ENCODE measurements at places on chromosomes 3 and 15.

DNA sequence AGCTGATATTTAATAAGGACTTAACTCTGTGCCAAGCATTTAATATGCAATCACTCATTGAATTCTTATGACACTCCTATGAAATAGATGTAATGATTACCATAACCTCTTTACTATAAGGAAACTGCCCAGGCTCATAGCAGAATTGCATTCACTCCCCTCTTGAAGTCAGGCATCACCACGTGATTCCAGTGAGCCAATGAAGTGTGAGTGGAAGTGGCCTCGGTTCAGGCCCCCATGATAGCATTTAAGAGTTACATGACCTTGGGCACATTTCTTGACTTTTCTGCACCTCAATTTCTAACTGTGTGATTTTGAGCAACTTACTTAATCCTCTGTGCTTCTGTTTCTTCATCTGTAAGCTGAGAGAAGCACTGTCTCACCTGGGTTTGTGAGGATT is 62.8 kb upstream of the CLDN18 start:
- DNase-seq, result no peak

DNA sequence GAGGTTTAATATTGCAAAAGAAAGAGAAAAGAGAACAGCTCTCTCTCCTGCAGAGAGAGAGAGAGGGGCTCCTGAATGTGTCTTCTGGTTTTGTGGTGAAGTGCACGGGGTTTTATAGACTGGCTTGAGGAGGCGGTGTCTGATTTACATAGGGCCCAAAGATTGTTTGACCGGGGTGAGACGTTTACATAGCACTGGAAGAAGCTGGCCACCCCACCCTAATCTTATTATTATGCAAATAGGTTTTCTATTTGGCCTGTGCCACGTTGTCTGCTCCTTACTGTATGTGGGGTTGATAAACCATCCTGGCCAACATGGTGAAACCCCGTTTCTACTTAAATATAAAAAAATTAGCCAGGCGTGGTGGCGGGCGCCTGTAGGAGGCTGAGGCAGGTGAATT is 268.6 kb downstream of the SV2B start:
- no peak for DNase-seq

DNA sequence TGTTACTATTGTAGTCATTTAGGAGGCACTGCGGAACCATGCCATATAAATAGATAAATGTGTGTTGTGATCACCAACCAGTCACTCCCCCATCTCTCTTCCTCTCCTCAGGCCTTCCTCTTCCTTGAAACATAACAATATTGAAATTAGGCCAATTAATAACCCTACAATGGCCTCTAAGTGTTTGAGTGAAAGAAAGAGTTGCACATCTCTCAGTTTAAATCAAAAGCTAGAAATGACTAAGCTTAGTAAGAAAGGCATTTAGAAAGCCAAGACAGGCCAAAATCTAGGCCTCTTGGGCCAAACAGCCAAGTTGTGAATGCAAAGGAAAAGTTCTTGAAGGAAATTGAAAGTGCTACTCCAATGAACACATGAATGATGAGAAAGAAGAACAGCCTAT is 8.1 kb upstream of the DNASE1L3 start:
- no peak for DNase-seq

DNA sequence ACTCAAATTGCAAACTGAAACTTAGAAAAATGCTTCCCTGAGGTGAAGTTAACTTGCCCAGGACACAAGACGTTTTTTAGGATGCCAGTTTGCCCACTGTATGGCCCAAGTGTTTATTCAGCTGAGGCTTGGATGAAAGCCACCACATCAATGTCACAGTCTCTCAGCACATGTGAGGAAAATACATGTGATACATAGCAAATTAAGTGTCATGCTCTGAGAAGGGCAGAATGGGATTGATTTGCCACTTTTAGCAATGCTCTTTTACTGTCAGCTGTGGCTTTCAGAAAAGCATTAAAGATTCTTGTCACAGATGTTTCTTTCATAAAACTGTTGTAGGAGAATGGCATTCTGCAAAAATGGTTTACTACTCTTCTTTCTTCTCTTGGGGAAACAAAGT is 165.5 kb downstream of the ZIC1 start:
- DNase-seq, result no peak

GRCh38 chr3:16808393-16809107 is 76.2 kb upstream of the PLCL2 start:
- no peak for DNase-seq

GRCh38 chr3:40396406-40396805 is 9.4 kb downstream of the ENTPD3 start:
- DNase-seq, result no peak

DNA sequence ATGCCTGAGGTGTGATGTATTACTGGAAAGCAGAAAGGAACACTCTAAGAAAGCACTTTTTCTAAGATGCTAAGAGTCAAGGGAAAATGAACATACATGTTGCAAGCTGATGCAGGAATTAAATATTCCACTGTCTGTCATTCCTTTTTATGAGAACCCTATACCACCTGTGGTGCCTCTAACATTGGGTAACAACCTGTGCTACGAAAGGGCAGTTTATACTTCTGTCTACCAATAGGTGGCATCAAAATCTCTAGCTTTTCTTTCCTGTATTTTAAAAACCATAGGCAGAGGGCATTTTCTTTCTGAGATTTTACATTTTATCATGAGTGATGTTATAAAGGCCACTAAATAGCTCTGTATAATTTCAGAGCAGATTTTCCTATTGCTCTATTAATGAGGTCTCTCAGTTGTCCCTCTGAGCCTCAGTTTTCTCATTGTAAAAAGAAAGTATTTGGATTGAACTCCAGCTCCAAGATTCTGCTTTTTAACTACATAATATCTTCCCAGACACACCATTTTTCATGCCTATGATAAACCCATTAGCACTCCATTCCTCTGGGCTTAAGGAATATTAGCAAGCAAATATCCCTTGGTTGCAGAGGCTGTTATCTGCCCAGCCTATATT is 3.5 kb upstream of the CPNE4 start:
- no peak for DNase-seq

- DNase-seq, result no peak
Observed at GRCh38 chr3:45409921-45410320, 21.5 kb downstream of the LARS2 start.

DNA sequence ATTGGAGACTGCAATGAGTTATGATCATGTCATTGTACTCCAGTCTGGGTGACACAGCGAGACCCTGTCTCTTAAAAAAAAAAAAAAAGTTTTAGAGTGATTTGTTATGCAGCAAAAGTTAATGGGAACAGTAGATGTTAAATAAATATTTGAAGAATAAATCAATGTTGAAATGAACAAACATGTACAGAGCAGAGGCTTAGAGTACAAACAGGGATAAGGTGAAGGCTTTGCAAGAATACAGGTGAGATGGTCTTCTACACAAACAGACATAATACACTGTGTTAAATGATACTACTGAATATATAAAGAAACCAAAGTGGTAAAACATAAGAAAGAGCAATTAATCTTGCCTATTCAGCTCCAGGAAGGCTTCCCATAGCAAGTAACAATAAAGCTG is 265.4 kb downstream of the CNTN3 start:
- DNase-seq, result no peak

DNA sequence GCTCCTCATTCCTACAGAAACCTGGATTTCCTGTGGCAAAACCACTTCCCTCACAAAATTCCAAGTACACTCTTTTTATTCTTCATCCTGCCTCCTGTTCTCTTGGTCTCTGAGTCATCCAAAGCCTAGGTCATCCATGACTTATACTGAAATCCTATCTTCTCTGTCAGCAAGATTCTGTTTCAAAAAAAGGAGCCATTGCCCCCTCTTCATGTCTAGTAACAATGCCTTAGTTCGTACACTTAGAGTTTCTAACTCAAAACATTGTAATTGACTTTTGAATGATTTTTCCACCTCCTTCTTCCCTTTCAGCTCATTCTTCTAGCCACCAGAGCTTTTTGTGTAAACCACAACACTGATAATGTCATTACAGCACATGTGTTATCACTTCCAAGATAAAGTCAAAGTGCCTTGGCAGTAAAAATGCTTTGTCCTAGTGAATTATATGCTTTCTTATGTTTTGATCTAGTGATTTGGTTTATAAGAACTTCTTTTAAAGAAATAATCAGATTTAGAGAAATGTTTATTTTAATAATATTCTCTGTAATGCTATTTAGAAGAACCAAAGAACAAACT is 256.5 kb upstream of the NECTIN3 start:
- no peak for DNase-seq

DNA sequence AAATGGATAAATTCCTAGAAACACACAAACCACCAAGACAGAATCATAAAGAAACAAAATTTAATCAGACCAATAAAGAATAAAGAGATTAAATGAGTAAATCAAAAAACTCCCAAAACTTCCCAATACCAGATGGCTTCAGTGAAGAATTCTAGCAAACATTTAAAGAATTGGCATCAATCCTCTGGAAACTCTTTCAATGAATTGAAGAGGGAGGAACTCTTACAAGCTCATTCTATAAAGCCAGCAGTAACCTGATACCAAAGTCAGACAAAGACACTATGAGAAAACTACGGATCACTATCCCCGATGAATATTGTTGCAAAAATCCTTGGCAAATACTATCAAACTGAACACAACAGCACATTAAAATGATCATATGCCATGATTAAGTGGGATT is 81.9 kb upstream of the SLCO2A1 start:
- no peak for DNase-seq

- DNase-seq, result no peak
Observed at GRCh38 chr15:71804226-71804625, 6.1 kb upstream of the NR2E3 start.

- no peak for DNase-seq
Observed at GRCh38 chr3:126109146-126109879, 25.4 kb upstream of the SLC41A3 start.
